ENCODE measurements at places on chromosomes 12 and 14. TPM values are rescaled to one million over a fixed set of nuclear protein-coding genes. Genes with fewer than 3 reads are reported as not detected.

Gene ESYT1
- total RNA-seq = 75.3 TPM

Gene RBP5
- not detected for total RNA-seq

Gene ESRRB
- 1.2 TPM for total RNA-seq

DNA sequence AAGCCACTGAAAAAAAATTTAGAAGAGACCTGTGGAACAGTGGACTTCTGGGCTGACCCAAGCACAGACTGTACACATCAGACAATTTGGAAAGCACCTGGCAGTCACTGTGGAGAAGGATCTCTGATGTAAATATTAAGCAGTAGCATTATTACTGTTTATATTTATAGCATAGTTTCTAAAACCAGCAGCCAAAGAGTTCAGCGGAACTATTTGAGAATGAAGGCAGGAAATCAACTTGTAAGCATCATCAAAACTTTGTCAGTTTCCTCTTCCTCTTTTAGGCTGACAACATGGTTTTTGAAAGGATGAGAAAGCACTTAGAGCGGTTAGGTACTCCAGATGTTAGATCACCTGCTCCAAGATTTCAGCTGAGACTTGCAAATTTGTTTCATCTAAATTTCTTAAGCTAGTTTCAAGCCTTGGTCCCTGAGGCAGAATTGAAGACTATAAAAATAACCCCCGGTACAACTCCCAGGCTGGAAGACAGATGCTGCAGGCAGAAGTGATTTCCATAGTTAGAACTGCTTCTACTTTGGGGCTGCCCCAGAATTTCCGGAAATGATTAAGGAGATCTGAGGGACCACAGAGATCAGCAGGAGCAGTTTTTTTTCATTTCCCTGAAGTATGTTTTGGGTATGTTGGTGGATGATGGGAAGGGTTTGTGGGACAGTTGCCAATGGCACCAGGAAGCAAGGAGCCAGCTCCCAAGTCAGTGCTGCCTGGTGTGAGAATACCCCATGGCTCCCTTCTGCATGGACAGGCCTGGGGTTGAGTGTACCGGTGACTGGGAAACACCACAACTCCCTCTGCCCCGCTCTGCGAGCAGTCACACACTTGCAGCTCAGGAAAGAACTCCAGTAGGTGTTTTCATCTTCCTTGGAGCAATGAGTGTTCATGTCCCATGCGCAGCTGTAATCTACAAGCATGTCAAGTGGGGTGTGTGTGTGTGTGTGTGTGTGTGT is 354.5 kb downstream of the NUAK1 start:
- H3K4me3 ChIP-seq = no peak overlapping the region
- DNase-seq = no peak
- no peaks in the 10 kb centered on the region for H3K36me3 ChIP-seq
- H3K4me1 ChIP-seq = no peaks in the 10 kb centered on the region

DNA sequence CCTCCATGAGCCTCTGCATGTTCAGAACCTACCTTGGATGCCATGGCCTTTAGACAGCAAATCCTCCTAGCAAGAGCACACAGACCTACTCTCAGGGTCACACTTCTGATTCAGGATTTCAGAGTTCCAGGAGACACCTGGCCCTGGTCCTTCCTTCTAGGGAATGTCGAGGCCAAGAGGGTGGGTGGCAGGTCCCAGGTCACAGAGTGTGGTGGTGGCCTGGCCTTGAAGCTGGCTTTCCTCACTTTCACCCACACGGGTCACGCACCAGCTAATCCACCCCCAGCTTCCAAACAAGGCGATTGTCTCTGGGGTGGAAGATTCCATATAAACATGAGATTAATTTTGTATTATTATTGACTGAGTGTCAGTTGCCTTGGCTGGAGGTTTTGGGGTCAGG is 328.3 kb upstream of the RTL1 start:
- no peak overlapping the region for H3K27ac ChIP-seq
- DNase-seq = no peak
- no peak overlapping the region for H3K4me3 ChIP-seq

GRCh38 chr12:96094201-96094600 is 58.8 kb upstream of the LTA4H start:
- no peak for DNase-seq
- H3K4me3 ChIP-seq = no peak overlapping the region
- H3K36me3 ChIP-seq = no peaks in the 10 kb centered on the region
- H3K27ac ChIP-seq = no peak overlapping the region
- H3K4me1 ChIP-seq = no peaks in the 10 kb centered on the region

DNA sequence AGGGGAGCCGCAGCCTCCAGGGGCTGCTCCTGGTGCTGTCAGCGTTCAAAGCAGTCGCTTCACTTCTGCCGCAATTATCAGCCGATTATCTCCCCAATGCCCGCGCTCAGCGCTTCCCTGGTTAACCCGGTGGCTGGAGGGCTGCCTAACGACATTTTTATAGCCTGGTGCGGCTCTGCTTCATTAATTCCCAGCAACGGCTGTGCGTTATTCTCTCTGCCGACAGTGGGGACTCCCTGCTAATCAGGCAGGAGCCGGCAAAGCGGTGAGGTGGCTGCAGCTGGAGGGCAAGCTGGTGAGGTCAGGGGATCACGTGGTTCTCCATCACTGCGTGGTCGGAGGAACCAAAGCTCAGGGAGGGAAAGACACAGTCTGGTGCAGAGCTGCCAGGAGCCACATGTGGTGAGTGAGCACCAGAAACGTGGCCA is 62.9 kb downstream of the GLRX5 start:
- DNase-seq = peak; percentile 82
- H3K36me3 ChIP-seq = no peaks in the 10 kb centered on the region
- peak overlapping the region; percentile 37 for H3K4me3 ChIP-seq
- no peak overlapping the region for H3K27ac ChIP-seq

DNA sequence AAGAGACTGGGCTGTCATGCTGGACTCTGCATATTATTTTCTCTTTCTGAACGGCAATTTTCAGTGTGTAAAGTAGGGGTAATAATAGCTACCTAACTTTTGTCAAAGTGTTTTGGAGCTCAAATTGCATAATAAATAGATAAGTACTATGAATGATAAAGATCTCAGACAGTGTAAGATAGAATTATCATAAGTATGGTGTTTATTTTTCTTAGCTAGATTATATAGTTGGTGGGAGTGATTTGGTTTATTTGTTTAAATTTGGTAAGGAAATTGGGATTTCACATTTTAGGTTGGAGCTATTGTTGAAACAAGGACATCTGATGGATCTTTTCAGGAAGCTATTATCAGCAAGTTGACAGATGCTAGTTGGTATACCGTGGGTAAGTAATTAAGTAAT is 7.4 kb downstream of the ARID4A start:
- H3K4me1 ChIP-seq = no peaks in the 10 kb centered on the region
- H3K4me3 ChIP-seq = no peak overlapping the region
- H3K27ac ChIP-seq = no peak overlapping the region
- no peak for DNase-seq
- H3K27me3 ChIP-seq = no peaks in the 10 kb centered on the region

DNA sequence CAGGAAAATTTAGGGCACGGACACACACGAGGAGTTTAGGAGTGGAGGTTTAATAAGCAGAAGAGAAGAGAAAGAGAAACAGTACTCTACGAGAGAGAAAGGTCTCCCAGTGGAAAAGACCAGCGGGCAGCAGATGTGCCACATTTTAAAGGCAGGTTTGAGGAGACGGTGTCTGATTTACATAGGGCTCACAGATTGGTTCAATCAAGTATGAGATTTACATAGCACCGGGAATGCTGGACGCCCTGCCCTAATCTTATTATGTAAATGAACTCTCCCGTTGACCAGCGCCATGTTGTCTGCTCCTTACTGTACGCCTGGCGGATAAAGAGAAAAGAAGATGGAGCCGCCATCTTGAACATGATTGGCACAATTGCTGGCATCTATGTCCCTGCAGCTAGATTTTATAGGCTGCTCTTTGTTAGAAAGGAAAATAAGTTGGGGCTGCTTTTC is 17.9 kb downstream of the NFKBIA start:
- peak; percentile 57 for DNase-seq
- no peaks in the 10 kb centered on the region for H3K36me3 ChIP-seq
- H3K4me1 ChIP-seq = peaks cover 5% of the 10 kb centered on the region
- H3K27ac ChIP-seq = no peak overlapping the region
- H3K4me3 ChIP-seq = no peak overlapping the region
- no peaks in the 10 kb centered on the region for H3K27me3 ChIP-seq

DNA sequence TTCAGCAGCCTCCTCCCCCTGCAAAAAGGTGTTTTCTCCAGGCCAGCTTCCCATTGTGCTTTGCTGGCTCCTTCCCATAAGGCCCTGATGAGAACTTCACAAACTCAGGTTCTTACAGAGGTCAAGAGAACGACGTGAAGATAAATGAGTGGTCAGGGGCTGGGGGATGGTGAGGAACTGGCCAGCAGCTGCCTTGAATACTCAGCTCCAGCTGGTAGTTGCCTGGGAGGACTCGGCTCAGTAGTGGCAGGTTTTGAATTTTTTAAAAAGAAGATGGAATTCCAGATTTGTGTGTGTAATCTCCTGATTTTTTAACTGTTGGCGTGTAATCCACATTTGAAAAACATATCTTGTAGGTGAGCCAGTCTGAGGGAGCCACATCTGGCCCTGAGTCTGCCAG is 5.9 kb downstream of the DDX55 start:
- no peaks in the 10 kb centered on the region for H3K4me1 ChIP-seq
- no peak overlapping the region for H3K4me3 ChIP-seq
- DNase-seq = no peak
- H3K27ac ChIP-seq = no peak overlapping the region
- H3K36me3 ChIP-seq = peaks cover 7% of the 10 kb centered on the region

DNA sequence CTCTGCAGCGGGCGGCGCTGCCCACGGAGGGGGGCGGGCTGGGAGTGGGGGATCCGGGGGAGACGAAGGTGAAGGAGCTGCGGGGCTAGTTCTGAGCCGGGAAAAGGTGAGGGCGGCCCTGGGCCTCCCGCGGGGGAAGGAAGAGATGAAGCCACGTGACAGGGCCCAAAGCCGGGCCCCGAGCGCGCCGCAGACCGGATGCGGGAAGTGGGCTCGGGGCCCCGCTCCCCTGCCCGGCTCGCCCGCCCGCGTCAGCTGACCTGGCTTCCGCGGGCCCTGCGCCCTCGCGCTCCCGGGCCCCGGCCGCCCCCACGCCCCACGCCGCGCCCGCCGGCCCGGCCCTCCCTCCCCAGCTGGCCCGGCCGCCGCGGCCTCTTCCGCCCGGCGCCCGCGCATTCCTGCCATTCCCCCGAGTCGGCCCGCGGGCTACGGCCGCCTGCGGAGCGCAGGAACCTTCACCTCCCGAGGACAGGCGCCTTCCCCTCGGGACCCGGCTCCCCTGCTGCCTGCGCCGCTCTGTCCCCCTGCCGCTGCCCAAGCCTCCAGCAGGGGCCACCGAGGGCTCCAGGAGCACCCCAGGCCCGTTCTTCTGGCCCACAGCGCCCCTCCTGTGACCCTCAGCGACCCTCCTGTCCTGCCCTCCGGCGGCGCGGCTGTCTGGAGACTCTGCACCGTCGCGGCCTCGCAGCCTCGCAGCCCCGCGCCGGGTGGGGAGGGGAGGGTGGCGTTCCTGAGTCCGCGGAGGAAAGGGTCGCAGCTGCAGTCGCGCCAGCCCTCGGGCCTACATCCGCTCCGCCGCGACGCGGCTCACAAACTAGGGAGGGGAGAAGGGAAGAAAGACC is 20.4 kb downstream of the NINJ2 start:
- H3K27ac ChIP-seq = no peak overlapping the region
- peak; percentile 82 for DNase-seq
- H3K4me3 ChIP-seq = peak overlapping the region; percentile 49
- peaks cover 10% of the 10 kb centered on the region for H3K27me3 ChIP-seq
- peaks cover 6% of the 10 kb centered on the region for H3K4me1 ChIP-seq
